ENCODE measurements at places on chromosomes 2 and 18.

GRCh38 chr2:121408641-121409040 is 122.0 kb upstream of the RNU4ATAC start:
- peak; percentile 21 for DNase-seq

GRCh38 chr18:28823506-28824182 is 646.7 kb upstream of the CDH2 start:
- peak; percentile 48 for DNase-seq

GRCh38 chr2:17649026-17649425 is 104.6 kb downstream of the SMC6 start:
- no peak for DNase-seq

GRCh38 chr2:42878581-42878980 is 86.2 kb upstream of the HAAO start:
- peak; percentile 80 for DNase-seq

GRCh38 chr18:65651192-65651591 is 99.6 kb upstream of the CDH7 start:
- DNase-seq = no peak

DNA sequence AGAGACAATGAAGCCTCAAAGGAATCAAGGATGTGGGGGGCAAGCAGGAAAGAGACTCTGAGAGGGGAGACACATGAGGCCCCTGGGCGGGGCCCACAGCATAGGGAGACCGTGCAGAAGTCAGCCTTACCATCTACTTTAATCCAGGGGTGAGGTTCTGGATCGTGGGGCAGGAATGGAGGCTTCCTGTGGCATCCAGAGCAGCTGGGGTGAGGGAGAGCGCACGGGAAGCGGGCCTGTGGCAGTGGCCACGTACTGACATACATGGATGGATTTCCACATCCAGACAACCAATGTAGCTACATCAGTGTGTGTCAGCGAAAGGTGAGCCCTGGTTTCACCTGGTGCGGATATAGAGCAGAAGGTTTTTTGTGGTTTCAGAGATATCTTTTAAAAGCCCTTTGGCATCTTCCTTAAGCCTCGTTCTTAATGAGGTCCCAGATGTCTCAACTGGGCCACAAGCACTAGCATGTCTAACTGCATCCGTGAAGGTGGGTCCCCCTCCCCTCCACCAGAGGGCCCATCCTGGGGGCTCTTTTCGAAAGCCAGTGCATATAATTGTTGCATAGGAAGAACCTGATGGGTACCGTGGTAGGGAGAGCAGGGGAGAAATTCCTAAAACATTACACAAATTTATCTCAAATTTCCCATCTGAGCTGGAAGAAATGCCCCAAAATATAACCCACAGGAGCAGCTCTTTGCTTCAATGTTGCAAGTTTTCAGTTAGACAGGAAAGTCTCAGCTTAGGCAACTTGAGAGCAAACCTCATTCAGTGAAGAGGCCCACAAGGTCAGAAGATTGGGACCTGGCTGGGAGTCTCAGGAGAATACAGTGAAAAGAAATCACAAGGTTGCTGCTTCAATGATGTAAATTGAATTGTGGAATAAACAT is 90.9 kb downstream of the SP3 start:
- no peak for DNase-seq

DNA sequence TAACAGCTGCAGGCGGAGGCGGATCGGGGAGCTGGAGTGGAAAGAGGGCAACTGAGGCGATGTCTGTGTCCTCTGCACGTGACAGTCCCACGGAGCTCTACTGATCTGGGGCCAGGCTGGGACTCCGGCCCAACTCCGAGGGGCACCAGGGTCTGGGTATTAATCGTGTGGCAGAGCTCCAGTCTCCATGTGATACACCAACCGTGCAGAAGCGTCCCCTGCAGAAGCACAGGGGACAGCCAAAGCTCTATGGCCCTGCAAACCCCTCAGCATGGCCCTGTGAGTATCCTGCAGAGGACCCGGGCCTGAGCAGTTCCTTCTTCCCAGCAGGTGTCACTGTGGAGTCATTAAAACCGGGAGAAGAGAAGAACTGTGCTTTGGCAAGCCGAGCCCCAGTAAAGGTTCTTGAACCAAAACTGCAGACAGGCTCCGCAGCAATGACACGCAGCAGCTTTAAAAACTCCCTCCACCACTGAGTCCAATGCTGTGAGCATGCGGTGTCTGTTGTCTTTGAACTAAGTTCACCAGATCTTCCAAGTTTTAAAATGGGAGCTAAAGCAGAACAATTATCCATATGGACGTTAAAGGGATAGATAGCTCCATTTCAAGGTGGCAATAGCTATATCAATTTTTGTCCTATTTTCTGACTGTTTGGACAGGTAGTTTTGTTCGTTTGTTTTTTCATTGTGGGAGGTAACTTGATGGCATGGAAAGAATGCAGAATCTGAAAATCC is 79.4 kb downstream of the TMEM182 start:
- peak; percentile 68 for DNase-seq

DNA sequence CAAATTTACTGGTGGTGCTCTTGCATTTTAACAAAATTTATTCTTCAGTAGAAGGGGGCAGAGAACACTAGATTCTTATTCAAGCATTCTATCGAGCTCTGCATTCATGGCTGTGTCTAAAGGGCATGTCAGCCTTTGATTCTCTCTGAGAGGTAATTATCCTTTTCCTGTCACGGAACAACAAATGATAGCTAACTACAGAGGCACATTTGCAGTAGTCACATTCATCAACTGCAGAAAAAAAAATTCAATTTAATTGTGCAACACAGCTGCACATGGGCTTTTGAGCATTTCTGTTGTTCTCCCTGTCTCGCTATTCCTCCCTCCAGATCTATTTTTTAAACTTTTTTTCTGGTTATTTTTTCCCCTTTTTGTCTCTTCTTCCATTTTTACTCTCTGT is 13.0 kb upstream of the DLX1 start:
- DNase-seq = no peak

- no peak for DNase-seq
Measured at GRCh38 chr2:3450385-3451010, 68.8 kb downstream of the ADI1 start.

GRCh38 chr2:147663153-147663961 is 181.5 kb upstream of the ACVR2A start:
- no peak for DNase-seq

DNA sequence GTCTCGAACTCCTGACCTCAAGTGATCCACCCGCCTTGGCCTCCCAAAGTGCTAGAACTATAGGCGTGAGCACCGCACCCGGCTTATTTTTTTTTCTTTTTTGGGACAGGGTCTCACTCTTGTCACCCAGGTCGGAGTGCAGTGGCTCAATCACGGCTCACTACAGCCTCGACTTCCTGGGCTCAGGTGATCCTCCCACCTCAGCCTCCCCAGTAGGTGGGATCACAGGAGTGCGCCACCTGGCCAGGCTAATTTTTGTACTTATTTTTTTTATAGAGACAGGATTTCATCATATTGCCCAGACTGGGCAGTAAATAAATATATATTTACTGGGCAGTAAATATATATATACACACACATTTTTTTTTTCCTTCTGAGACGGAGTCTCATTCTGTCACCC is 2.6 kb downstream of the ATP5F1A start:
- DNase-seq = no peak

DNA sequence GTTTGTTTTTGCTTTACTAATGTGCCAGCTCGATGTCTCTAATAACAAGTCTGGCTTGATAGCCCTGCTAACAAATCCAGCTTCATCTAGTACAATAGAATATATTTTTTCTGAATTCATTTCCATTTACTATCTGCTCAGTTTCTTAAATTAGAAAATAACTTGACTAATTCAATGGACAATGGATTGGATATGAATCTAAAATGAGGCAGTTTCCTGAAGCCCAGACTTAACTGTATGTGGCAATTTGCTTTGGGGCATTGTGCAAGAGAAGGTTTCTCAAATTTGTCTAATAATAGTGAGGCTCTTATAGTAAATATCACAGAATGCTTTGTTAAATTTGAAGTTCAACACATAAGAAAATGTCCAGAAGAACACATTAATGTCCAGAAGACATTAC is 25.8 kb downstream of the CALCRL start:
- DNase-seq = peak; percentile 43

GRCh38 chr18:48961547-48961946 is 10.8 kb upstream of the SMAD7 start:
- DNase-seq = no peak

- peak; percentile 97 for DNase-seq
Measured at GRCh38 chr2:20091305-20091991, 40.0 kb upstream of the LAPTM4A start.

DNA sequence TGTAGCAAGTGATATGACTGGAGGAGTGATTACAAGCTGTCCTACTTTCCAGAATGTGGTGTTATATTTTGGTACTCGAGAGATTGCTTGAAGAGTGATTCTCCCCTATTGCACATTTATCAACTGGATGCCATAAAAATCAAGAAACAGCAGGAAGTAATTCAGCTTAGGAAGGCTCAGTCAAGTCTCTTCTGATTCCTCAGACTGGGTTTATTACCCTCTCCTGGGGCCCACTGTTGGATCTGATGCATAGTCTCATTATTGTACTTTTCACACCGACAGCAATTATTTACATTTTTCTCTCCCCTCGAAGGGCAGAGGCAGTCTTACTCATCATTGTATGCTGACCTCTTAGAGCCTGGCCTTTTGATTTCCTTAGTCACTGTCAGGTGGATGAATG is 9.3 kb downstream of the NOSTRIN start:
- DNase-seq = no peak

- peak; percentile 55 for DNase-seq
Measured at GRCh38 chr18:70931942-70932814, 643.3 kb downstream of the SOCS6 start.

GRCh38 chr2:142965443-142965842 is 88.0 kb downstream of the KYNU start:
- peak; percentile 65 for DNase-seq

DNA sequence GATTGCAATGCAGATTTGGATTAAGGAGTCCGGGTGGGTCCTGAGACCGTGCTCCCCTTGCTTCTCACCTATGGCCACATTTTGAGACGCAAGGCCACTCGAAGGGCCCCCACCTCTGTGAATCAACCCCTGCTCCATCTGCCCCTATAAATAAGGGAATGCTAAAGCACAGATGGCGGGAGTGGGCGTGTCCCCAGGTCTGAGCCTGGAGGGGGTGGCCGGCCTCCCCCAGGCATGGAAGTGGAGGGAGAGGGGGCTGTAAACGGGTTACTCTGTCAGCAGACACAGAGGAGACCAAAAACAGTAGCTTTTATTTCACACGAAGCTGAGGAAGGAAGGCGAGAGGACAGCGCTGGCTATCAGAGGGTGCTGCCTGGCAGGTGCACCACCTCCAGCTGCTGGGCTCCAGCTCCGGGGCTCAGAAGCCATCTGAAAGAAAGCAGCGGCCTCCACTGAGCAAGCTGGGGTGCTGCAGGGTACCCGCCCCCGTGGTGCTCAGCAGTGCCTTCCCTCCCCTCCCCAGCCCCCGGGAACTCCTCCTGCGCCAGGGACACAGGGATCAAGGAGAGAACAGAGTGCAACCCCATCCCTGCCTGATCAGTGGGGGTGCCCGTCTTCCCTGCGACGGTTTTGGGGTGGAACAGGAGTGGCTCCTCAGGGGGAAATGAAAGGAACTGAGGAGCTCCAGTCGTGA is 56.7 kb upstream of the RAB6C start:
- no peak for DNase-seq

- DNase-seq = peak; percentile 57
Measured at GRCh38 chr2:144660518-144661316, 140.8 kb upstream of the ZEB2 start.

DNA sequence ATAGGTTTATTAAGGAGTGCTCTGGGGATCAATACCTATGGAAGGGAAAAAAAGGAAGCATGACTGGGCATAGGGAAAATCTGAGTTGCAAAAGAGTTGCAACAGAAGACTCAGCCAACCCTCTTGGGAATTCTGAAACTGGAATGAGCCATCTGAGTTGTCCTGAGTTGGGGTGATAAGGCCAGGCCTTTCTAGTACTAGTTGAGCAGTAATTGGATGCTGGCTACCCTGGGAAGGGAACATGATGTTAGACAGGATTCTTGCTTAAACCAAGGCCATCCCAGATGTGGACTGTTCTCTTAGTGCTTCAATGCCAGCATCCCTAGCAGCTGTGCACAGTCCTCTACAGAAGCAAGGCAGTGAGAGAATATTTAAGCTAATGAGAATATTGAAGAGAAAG is 348.8 kb upstream of the GULP1 start:
- peak; percentile 47 for DNase-seq

GRCh38 chr2:223884399-223884798 is 47.0 kb upstream of the AP1S3 start:
- DNase-seq = peak; percentile 83

DNA sequence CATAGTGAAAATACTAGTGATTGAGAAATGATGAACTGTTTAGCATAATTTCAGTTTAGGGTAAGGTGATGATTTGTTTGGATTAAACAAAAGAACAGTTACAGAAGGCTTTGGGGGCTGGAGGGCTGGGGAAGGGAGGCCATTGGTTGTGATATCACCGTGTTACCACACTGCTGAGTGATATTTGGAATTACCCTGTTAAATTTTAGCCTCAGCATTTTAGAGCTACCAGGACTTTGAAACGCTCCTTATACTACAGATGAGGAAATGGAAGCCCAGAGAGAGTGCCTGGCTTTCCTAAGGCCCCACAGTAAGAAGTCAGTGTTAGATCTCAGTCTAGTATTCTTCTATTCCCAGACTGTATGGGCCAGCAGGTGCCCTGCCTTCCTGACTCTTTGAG is 15.6 kb downstream of the ARHGEF33 start:
- no peak for DNase-seq

- no peak for DNase-seq
Measured at GRCh38 chr2:24237313-24237712, 62.5 kb downstream of the FAM228A start.

DNA sequence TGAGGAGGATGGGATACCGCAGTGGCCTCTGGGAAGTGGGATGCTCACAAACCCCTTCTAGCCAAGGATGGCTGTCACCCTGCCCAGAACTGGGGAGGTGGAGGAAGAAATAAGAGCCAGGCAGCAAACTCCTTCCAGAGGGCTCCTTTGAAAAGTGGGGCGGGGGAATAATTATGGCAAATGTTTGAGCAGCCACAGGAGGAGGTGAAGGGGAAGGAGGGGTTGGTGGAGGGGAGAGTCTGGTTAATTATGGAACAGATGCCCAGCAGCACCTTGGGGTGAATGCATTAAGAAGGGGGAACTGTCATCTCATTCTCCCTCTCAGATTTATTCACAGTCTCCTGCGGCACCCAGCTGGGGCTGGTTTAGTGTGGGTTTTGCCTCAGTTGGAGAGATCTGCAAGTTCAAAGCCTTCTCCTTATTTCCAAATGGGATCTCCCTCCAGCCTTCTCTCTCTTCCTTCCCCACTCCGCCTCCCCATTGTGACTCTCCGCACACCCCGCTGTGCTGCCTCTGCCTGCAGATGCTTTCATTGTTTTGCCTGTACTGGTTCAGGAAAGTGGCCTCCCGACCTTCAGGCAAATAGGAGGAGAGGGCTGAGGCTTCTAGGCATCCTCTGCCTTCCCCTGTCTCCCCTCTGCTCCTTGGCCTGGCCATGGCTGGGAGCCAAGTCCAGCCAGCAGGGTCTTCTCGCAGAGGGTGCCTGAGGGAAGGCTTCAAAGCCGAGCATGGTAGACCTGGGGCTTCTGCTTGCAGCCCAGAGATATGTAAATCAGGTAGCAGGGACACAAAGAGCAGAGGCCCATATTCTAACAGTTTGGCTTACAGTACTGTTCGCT is 457.2 kb upstream of the MEX3C start:
- no peak for DNase-seq

- no peak for DNase-seq
Measured at GRCh38 chr2:162581959-162582798, 238.2 kb downstream of the GCA start.

GRCh38 chr18:48333563-48333962 is 75.6 kb downstream of the ZBTB7C start:
- no peak for DNase-seq

All from GM23248 (cell line).